ENCODE measurements at places on chromosomes 4 and X. TPM values are rescaled to one million over a fixed set of nuclear protein-coding genes. Genes with fewer than 3 reads are reported as not detected.

Gene ATP8A1
- total RNA-seq, result 80.7 TPM

Gene DMP1
- not detected for total RNA-seq

Gene MORC4
- 7.0 TPM for total RNA-seq

Gene ADAM29
- total RNA-seq, result not detected

Gene MEPE
- total RNA-seq, result not detected

Gene IBSP
- not detected for total RNA-seq

Gene MAOB
- 0.79 TPM for total RNA-seq

Gene CSAG2
- total RNA-seq, result not detected

Gene TRIML2
- total RNA-seq, result not detected

Gene CTAG2
- 0.46 TPM for total RNA-seq

Gene CT45A5
- total RNA-seq, result not detected

Measured in spleen (tissue), 13 donors.